Spinal cord (tissue), 10 donors: ENCODE measurements at places on chromosomes 5 and 9.

DNA sequence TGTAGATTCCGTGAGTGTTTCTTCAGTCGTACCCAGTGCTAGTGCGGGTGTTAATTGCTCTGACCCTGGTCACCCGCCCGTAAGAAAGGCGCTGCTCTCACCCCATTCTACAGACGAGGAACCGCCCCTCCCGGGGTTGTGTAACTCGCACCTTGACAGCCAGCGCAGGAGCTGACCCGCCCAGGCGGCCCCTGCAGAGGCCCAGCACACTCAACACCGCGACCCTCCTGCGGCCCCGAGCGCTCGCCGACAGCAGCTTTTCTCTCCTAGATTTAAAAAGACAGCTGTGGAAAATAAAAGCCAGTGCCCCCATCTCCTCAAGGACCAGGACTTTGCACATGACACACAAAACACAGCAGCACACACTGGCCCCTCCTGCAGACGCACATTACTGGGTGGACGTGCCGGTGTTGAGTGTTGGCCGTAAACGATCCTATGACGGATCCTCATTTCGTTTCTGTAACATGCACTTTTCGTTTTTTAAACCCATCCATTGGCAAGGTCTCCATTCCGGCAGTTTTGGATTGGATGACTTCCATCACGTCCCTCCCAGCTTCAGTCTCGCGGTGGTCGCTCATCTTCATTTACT, 22.9 kb downstream of the OR2V2 start:
- no peak for DNase-seq

GRCh38 chr9:79581794-79582193, 10.0 kb downstream of the TLE4 start:
- no peak for DNase-seq

GRCh38 chr5:159571501-159572244, 241.4 kb upstream of the IL12B start:
- no peak for DNase-seq

DNA sequence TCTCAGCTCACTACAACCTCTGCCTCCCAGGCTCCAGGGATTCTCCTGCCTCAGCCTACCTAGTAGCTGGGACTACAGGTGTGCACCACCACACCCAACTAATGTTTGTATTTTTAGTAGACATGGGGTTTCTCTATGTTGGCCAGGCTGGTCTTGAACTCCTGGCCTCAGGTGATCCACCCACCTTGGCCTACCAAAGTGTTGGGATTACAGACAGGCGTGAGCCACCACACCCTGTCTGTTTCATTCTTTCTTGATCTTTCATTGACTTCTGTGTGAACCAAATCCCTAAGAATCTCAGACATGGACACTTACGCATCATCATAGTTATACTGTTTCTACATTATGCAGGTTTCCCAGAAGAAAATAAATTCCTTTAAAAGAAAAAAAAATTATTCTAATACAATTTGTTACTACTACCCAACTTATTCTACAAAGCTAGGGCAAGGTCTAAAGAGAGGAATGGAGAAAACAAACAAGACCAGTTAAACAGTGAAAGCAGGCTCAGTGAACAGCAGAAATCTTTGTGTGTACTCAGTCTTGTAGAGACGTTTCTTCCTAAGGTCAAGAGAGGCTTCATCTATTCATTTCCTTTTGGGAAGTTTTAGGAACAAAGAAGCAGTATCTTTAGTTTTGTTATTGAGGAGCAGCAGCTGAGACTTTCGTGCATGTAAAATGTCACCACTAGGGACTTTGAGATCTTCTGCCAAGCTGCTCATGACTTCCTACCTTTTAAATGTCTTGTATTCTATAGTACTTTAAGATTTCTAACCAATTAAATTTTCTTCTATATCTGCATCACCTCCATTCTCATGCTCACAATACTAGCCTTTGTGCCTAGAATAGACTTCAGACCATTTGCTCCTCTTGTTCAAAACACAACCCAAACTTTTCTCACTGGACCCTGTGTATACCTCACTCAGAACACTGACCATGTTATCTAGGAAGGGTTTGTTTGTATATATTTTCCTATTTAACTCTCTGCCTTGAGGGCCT, 5.6 kb upstream of the HMGCR start:
- no peak for DNase-seq

GRCh38 chr5:173385832-173386360, 57.7 kb upstream of the STC2 start:
- no peak for DNase-seq
